ENCODE measurements at places on chromosomes 4 and X.

GRCh38 chr4:136939781-136940180 lies 592.5 kb downstream of the PCDH18 start:
- no peak for DNase-seq

- DNase-seq = no peak
Measured at GRCh38 chr4:161799710-161800109, 364.1 kb downstream of the FSTL5 start.

DNA sequence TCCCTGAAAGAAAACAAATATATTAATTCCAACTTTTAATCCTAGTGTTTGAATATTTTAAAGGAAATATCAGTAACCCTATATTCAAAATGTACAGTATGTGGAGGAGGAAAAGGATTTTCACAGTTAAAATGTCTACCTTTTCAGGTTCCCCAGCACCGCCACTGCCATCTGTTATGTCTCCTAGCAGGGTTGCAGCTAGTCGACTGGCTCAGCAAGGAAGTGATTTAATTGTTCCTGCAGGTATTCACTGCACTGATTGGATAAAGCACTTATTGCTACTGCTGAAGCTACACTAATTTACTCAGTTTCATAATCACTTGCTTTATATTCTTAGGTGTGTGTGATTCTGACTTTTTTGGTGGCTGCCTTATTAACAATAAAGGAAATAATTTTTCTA lies 65.5 kb upstream of the FHDC1 start:
- no peak for DNase-seq

DNA sequence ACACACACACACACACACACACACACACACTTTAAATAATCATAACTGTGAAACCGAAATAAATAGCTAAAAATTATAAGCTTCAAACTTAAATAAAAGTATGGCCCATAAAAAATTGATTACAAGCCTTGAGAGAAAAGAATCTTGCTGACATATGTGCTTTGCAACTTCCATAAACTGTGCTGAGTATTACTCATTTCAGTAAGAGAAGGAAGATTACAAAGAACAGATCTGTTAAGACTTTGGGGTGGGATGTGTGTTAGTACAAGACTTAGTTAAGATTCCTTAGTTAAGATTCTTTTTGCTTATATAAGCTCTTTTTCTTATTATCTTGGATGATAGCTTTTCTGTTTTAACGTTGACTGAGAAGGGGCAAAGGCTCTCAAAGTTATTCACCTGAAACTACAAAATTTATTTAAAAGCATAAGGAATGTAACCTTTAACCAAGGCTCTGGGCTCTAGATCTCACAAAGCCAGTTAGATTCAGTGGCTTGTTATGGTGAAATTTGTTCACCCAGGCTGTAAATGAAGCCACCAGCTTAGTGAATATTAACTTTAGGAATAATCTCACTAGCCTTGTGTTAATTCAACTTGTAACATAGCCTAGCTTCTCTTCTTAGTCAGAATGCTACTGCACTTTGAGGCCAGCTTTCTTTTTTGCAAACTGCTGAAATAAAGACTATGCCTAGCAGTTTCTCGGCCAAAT lies 58.2 kb downstream of the ARSJ start:
- no peak for DNase-seq

DNA sequence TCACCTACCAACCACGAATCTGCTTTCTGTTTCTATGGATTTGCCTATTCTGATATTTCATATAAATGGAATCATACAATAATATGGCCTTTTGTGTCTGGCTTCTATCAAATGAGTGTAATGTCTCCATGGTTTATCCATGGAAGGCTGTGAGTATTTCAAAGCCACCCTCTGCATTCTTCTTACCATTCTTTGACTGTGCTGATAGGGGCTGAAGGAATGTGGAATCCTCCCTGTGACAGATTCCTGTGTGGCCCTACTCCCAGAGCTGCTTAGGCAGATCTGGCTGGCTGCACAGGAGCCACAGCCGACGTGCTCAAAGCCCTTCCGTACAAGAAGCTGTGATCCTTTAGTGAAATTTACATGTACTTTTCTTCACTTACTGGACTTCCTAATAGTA lies 163.2 kb downstream of the HS6ST2 start:
- DNase-seq = no peak

GRCh38 chr4:137998666-137999429 lies 243.3 kb downstream of the SLC7A11 start:
- no peak for DNase-seq

All from NCI-H526 (cell line).